ENCODE measurements at places on chromosomes 3 and 15. TPM values are rescaled to one million over a fixed set of nuclear protein-coding genes. Genes with fewer than 3 reads are reported as not detected.

Gene NECTIN3
- 27.5 TPM for total RNA-seq

Gene RNF7
- 135 TPM for total RNA-seq

Gene NCBP2
- total RNA-seq: 47.6 TPM

Gene TTC21A
- 1.4 TPM for total RNA-seq

Gene P2RY1
- total RNA-seq: 0.36 TPM

Gene KIF23
- 72.4 TPM for total RNA-seq

All from A549 treated with CpdA at 1 μM for 4 hours (cell line).